Activated T-helper 1 cell treated with Interleukin-2 at 50 U/mL for 16 hours (primary cell): ENCODE measurements at places on chromosomes 2 and 18.

DNA sequence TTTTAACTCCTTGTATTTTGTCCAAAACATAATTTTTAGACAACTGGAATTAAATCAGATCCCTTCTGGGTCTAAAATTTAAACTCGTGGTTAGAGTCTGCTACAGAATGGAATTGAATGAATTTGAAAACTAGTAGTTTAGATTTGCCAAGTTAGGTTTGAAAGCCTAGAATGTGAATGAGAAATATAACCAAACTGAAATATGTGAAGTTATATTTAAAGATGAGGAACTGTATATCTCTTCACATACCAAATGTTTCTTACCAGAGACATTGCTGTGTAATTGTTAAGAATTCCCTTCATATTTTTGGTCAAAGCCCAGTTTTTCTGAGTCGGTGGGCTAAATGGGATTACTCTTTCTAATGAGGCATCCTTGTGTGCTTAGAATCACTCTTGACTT lies 74.2 kb downstream of the LPIN1 start:
- no peak for DNase-seq

- DNase-seq = no peak
These were observed 157.1 kb downstream of the COL6A3 start for GRCh38 chr2:237256887-237257286.

GRCh38 chr2:27212626-27213471 lies 781 bp upstream of the SLC5A6 start:
- DNase-seq = peak; percentile 21

DNA sequence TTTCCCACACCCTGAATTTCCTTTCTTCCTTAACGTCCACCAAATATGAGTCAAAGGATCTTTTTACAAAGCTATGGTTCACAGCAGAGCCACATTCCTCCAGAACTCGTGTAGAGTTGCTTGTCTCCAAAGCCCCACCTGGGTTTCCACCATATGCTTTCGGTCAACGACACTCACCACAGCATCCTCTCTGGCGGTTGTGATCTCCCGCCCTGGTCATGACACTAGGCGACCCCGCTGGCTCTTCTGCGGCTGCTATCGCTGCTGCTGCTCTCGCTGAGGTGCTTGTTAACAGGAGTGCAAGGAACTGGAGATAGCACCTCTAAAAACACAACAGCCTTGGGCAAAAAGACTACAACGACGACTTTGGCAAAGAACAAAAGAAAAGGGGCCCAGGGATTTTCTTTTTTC lies 340 bp downstream of the SLC40A1 start:
- no peak for DNase-seq

DNA sequence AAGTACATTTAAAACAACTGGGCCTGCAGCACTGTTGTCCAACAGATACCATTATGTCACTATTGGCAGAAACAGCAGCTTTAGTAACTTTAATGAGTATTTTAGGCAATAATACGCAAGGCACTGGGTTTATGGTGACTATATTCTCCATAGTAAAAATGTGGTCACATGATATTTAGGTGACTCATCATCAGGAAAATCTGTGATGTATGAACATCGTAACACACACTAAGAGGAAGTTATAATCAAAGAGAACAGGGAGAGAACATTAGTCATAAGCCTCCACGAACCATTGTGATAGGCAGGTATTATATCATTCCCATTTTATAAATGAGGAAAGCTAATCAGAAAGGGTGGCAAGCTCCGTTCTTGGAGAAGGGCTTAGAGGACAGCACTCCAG lies 36.9 kb downstream of the RAPH1 start:
- no peak for DNase-seq

DNA sequence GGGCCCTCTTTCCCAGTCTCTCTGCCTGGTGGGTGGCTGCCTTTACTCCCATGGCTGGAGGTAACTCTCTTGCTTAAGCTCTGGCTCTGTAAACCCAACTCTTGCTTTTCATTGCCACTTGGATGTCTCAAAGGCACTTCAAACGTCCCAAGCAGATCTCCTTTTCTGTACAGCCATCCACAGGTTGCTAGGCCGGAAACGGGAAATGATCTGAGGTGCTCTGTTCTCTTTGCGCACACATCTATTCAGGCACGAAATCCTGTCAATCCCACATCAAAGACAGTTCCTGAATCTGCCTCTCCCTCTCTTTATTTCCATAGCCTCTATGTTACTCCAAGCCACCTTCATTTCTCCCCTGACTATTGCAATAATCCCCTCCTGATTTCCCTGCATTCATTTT lies 87.4 kb downstream of the AOX1 start:
- no peak for DNase-seq

DNA sequence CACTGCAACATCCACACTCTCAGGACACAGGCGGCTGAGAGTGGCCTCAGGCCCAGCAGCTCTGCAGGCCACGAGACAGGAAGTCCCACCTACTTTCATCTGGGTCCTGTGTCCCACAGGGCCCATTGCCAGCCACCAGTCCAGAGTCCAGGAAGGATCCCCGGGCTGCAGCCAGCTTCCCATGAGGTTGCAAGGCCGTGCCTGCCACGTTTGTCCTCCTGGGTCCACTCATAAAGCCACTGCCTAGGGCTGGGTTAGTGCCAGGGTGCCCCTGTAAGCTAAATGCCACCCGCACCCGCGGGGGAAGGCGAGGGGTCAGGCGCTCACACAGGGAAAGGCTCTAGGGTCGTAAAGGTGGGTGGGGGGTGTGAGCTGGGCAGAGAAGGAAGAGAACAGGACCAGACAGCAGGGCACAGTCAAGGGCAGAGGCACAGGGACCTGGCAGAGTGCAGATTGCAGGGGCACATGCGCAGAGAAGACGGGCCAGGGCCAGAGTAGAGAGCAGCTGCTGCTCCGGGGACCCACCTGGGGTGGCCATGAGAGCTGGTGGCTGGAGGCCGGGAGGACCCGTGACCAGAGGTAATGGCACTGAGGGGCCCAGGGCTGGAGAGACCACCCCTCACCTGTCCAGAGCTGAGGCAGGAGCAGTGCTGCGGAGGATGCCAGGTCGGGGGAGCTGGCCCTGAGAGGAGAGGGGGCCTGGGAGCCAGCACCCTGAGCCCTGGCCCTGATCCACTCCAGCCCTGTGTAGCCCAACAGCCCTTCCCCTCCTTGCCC lies 8.0 kb downstream of the AGXT start:
- no peak for DNase-seq

GRCh38 chr2:125455110-125455509 lies 1200.8 kb upstream of the GYPC start:
- no peak for DNase-seq

GRCh38 chr2:84643991-84644390 lies 127.7 kb downstream of the DNAH6 start:
- no peak for DNase-seq

DNA sequence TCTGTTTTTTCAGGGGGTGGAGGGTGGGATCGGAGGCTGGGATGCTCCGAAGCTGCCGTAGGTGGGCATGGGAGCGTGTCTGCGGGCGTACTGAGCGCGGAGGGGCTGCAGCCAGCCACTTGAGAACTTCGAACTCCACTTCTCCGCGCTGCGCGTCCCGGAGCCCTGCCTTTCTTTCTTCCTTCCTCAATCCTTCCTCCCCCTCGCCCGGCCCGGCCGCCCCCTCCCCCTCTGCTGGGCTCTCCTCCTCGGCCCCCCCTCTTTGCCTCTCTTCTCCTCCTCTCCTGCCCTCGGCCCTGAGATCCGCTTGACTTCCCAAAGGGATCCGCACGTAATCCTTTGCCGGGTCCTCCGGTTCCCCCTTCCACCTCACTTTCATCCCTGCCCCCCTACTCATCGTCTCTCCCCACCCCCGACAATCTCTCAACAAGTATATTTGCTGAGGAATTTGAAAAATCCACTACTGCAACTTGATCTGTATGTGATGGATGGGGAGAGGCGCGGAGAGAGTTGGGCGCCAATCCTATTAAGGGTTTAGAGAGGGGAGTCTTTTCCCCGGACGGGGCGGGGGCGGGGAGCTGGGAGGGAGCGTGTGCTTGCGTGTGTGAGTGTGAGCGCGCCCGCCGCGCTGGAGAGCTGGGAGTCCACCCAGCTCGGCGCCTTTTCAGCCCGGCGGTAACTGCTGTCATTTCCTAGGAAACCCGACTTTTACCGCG lies 1.1 kb downstream of the GLI2 start:
- DNase-seq = no peak

DNA sequence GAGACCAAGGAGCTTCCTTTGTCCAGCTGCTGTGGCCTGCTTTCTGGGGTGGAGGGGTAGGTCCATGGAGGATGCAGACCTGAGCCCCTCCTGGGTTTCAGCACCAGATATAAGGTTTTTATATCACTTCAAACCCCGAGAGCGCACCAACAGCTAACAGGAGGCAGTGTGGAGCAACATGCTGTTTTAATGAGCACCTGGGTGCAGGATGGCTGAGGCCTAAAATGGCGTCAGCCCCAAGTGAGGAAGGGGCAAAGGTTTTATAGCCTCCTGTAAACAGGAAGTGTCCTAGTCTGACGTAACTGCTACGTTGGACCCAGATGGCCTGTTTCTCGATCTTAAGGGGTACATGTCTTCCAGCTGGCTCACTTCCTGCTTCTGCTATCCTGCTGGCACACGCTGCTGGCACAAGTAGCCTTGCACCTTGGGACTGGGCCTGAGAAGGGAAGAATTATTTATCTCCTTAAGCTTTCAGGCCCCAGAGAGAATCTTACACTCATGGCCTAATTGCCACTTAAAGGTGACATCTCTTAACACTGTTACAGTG lies 11.4 kb upstream of the REG1B start:
- no peak for DNase-seq

- no peak for DNase-seq
These were observed 4.3 kb downstream of the COLEC11 start for GRCh38 chr2:3598912-3599854.

- DNase-seq = no peak
These were observed 25.3 kb upstream of the RPL31 start for GRCh38 chr2:100976645-100977391.

DNA sequence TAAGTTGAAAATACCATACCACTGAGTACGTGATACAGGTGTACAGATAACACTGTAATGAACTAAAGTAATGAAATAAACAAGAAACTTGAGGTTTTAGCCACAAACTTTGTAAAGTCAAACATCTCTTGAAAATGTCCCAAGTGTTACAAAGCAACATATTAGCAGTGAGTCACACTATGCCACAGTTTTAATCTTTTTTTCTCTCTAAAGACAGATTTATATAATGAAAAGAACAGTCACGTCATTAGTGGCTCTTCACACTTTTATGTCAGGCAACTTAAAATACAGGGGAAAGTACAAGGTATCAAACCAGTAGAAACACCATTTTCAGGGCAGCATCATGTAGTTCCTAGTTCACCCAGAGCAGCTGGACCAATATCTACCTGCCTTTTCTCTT lies 42.1 kb downstream of the RAPH1 start:
- DNase-seq = no peak

DNA sequence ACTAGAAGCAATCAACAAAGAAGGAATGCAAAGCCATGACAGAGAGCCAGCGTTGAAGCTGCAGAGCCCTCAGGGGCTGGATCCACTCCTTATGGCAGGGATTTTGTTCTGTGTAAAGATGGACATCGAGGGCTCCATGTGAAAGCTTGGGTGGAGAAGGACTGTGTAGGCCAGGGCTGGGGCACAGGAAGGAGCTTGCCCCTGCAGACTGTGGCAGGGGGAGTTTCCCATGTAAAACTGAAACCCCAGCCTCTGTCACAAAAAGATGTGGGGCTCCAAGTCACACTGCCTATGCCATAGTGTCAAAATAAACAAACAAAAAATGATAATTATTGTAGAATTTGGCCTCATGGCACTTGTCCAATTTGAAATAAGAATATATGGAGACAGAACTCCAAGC lies 408.7 kb upstream of the HS6ST1 start:
- DNase-seq = no peak

DNA sequence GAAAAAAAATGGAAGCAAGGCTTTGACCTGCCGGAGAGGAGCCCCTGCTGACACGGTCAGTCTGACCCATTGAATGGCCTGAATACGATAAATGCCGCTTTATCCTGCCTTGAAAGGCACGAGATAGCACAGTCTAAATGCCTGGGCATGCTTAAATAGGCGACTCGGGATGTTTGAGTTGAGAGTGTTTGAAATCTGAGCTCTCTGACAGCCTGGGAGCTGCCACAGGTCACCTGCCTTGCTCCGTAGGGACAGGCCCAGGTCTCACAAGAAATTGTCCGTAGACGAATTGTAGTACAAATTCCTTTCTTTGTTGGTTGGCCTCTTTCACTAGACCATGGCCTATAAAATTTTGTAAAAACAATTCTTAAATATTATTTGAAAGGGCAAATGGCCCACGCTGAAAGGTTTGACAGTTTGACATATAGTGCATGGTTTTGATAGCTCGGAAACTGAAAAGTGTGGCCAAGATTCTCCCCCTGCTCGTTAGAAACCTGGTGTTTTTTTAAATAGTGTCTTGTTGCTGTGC lies 72.8 kb downstream of the MEIS1 start:
- DNase-seq = no peak

DNA sequence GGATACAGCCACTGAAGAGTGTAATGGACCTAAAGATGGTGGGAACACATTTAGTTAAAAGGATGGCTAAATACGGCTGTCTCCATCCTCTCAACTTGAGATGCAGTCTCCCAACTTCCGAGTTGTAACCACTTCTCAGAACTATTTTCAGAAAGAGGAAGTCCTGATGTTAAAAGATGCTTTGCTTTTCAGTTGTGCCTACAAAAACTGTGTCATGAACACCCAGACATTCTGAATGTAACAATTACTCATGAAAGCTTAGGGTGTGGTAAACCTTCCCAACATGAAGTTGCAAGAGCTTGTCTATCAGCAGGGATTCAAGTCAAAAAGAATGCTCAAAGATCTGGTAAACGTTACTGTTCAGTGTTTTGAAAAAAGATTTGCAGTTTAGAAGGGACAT lies 147.9 kb downstream of the DOCK10 start:
- no peak for DNase-seq
